Activated T-cell treated with anti-CD3 and anti-CD28 coated beads, Interleukin-2, amount 50 U/mL, for 48 hours (primary cell): ENCODE measurements at places on chromosomes 16 and 17.

DNA sequence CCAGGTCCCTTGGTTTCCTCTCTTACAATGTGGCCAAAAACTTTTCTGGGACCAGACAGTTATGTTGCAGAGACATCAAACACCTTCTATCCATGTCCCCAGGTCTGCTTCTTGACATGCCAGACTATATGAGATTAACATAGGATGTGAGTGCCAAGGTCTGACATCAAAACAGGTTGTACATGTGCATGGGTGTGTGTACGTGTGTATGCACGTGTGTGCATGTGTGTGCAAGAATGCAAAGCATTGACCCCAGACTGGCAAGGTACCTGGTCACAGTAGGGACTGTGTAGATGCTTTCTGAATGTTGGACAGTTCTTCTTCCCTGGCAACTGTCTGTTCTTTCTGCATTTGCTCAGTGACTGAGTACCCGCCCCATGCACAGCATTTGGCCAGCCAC is 85.6 kb downstream of the NDE1 start:
- no peak for DNase-seq

GRCh38 chr17:12773153-12773552 is 16.1 kb upstream of the ARHGAP44 start:
- DNase-seq, result no peak

DNA sequence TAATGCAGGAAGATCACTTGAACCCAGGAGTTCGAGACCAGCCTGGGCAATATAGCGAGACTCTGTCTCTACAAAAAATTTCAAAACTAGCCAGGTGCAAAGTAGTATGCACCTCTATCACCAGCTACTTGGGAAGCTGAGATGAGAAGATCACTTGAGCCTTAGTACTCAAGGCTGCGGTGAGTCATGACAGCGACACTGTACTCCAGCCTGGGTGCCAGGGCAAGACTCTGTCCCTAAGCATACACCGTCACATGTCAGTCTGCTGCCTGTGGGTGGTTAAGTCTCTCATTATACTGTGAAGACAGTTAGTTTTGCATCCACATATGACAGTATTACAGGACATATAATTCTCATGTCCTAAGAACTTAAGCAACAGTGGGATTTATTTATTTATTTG is 21.8 kb downstream of the NMRAL1 start:
- DNase-seq, result no peak

DNA sequence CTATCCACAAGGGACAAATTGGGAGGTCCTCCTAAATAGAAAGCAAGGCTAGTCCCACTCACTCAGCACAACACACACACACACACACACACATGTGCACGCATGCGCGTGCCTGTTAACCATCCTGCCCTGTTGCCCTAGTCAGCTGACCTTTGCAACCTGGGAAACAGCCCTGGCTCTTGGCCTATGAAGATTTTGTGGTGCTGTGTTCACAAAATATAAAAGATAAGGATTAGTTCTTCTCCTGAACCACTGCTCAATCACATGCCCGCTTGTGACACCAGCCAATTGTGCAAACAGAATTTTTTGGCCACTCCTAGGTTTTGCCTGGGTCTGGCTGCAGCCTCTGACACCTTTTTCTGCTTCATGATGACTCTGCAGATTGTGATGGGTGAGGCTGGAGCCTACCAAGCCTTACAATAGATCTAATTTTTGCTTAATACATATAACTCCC is 3.3 kb upstream of the CES1 start:
- DNase-seq, result no peak

DNA sequence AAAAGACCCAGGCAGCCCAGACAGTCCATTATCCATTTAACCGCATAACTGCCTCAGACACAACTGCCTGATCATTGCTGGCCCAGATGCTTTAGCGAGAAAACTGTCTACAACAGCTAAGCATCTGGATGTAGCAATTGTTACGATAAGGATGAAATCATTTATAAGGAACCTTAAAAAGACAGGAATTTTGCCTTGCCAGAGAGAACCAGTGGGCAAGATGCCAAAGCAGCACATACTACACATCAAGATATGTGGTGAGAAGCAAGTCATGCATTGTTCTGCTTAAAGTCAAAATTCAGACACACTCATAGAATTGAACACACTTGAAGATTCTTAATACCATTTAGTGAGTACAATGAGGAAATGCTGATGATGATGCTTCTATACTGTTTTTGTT is 1525.3 kb downstream of the CDH8 start:
- DNase-seq, result no peak

- DNase-seq, result peak; percentile 88
These were observed 22.6 kb downstream of the ZNF213 start for GRCh38 chr16:3157229-3158025.

DNA sequence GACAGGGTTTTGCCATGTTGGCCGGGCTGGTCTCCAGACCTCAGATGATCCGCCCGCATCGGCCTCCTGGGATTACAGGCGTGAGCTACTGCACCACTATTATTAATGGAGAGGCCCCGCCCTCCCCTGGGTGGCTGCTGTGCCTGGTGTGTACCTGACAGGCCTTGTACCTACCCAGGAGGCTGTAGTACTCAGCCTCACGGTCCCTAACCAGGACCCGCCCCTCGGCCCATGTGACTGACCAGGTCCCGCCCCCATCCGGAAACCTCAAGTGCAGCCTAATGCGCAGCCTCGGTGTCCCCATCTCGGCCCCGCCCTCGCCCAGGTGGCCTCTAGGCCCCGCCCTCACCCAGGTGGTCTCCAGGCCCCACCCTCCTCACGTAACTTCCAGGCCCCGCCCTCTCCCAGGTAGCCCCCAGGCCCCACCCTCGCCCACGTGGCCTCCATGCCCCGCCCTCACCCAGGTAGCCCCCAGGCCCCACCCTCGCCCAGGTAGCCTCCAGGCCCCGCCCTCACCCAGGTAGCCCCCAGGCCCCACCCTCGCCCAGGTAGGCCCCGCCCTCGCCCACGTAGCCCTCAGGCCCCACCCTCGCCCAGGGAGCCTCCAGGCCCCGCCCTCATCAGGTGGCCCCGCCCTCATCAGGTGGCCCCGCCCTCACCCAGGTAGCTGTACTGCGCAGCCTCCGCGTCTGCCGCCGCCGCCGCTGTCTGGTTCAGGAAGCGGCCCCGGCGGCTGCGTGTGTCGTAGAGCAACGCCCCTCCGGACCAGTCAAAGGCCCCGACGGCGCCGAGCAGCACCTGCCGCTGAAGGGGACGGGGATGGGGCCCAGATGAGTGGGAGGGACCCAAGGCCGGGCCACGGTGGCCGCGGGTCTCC is 31.0 kb downstream of the HASPIN start:
- DNase-seq, result peak; percentile 65

GRCh38 chr17:20281860-20282259 is 185.5 kb downstream of the LGALS9B start:
- no peak for DNase-seq

- peak; percentile 84 for DNase-seq
These were observed 1.9 kb upstream of the CAPN15 start for GRCh38 chr16:525520-526180.

- DNase-seq, result no peak
These were observed 137.5 kb upstream of the PLEKHM1 start for GRCh38 chr17:45628019-45628418.

DNA sequence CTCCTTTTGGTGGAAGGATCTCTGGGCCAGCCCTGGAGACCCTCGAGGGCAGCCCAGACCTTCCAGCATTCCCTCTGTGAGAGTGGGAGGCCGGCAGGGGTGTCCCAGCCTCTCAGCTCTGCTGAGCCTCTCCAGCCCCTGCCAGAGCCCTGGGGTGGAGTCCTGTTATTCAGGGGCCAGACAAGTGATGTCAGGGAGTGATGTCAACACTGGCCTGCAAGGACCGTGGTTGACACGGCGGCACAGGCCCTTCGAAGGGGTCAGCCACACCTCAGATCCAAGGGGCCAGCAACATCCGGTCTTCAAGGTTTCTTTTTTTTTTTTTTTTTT is 231.2 kb downstream of the KATNIP start:
- no peak for DNase-seq

GRCh38 chr16:68387301-68387700 is 61.0 kb downstream of the SMPD3 start:
- DNase-seq, result no peak

GRCh38 chr16:21973945-21974344 is 20.8 kb downstream of the UQCRC2 start:
- no peak for DNase-seq

DNA sequence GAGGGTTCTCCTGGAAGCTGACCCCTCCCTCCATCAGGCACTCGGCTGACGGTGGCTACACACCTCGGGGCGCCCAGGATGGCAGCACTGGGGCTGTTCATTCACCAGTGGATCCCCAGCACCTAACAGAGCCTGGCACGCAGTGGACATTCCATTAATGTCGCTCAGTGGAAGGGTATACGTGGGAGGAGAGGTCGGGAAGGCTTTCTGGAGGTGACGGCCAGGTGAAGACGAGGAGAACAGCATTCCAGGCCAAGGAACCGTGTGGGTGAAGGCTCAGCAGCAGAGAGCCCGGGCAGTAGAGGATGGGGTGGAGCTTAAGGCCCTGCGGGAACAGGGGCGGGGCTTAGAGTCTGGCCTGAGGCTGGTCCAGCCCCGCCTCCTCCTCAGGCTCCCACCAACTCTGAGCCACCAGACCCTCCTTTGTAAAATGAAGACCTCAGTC is 2.5 kb upstream of the HS3ST6 start:
- DNase-seq, result peak; percentile 28

DNA sequence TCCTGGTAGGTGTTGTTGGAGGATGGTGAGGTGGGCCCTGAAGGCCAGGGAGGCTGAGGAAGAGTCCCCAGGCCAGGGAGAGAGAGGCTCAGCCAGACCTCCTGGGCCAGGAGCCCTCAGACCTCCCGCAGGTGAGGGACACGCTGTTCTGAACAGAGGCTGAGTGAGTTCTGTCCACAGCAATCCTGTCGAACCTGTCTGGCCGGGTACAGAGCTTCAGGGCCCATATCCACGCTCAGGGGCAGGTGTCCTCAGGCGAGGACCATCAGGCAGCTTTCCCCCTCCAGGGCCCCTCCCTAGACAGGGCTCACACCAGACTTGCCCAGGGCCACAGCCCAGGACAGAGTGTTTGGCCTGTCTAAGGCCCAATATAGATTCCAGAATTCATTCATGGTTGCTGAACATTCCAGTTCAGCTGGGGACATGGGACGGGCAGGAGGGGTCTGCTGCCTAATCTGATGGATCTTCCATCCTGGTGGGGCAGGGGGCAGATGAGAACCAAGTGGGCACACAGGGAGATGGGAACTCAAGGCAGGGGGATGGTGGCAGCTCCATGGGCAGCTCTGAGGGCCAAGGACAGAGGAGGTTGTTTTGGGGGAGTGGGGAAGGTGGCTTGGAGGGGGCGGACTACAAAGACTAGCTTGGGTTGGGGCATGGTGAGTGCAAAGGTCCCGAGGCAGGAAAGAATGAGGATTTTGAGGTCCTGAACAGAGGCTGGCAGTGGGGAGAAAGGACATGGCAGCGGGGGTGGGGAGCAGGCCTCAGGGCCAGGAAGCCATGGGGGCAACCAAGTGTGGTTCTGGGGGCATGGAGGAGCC is 23.4 kb upstream of the MPRIP start:
- DNase-seq, result no peak
